ENCODE measurements at places on chromosomes 12 and 14. TPM values are rescaled to one million over a fixed set of nuclear protein-coding genes. Genes with fewer than 3 reads are reported as not detected.

The IL31 gene
- polyA plus RNA-seq = not detected

The HCAR2 gene
- 31.4 TPM for polyA plus RNA-seq

The SOX5 gene
- 1.0 TPM for polyA plus RNA-seq

The KRT7 gene
- polyA plus RNA-seq = 1,201 TPM

The SLC6A12 gene
- polyA plus RNA-seq = 2.1 TPM

The NACA gene
- 1,081 TPM for polyA plus RNA-seq

The GYS2 gene
- polyA plus RNA-seq = 0.10 TPM

The SLC39A5 gene
- 0.13 TPM for polyA plus RNA-seq

The ACOT6 gene
- not detected for polyA plus RNA-seq

The IL22 gene
- polyA plus RNA-seq = not detected

The PTPN21 gene
- polyA plus RNA-seq = 8.7 TPM

The KRT86 gene
- polyA plus RNA-seq = 0.11 TPM

The ZC3H10 gene
- polyA plus RNA-seq = 3.1 TPM

The EVL gene
- polyA plus RNA-seq = 99.9 TPM

The RASSF3 gene
- 26.7 TPM for polyA plus RNA-seq

The ALDH2 gene
- 158 TPM for polyA plus RNA-seq

The CARMIL3 gene
- 0.85 TPM for polyA plus RNA-seq

The KRT71 gene
- polyA plus RNA-seq = not detected

The TMBIM6 gene
- polyA plus RNA-seq = 231 TPM

The AQP6 gene
- polyA plus RNA-seq = 0.03 TPM

The HOTAIR gene
- not detected for polyA plus RNA-seq

The KRT77 gene
- polyA plus RNA-seq = not detected

The EPYC gene
- not detected for polyA plus RNA-seq

The FGD4 gene
- 13.2 TPM for polyA plus RNA-seq

The CPSF2 gene
- 6.1 TPM for polyA plus RNA-seq

The NGB gene
- not detected for polyA plus RNA-seq

The B4GALNT3 gene
- polyA plus RNA-seq = 8.8 TPM

The MAX gene
- 45.1 TPM for polyA plus RNA-seq

The LRTM2 gene
- polyA plus RNA-seq = 0.01 TPM

The SPRING1 gene
- polyA plus RNA-seq = 41.8 TPM

The GPR68 gene
- 7.6 TPM for polyA plus RNA-seq

The KCNA5 gene
- 0.46 TPM for polyA plus RNA-seq

The LRRK2 gene
- 124 TPM for polyA plus RNA-seq

The LAG3 gene
- 1.2 TPM for polyA plus RNA-seq

The CELA1 gene
- polyA plus RNA-seq = 0.05 TPM

The NELL2 gene
- 4.0 TPM for polyA plus RNA-seq

The EPS8 gene
- 33.4 TPM for polyA plus RNA-seq

The RFX4 gene
- not detected for polyA plus RNA-seq

The ZDHHC22 gene
- 0.02 TPM for polyA plus RNA-seq

The WNK1 gene
- polyA plus RNA-seq = 55.4 TPM

The TAS2R9 gene
- polyA plus RNA-seq = not detected

The PAX9 gene
- 1.8 TPM for polyA plus RNA-seq

The SDR9C7 gene
- polyA plus RNA-seq = not detected

The FOXN4 gene
- polyA plus RNA-seq = 0.06 TPM

The HVCN1 gene
- polyA plus RNA-seq = 9.1 TPM

The DNAJC22 gene
- polyA plus RNA-seq = 0.24 TPM

The SMOC1 gene
- 0.57 TPM for polyA plus RNA-seq

The KCNMB4 gene
- 1.6 TPM for polyA plus RNA-seq

The INSM2 gene
- 0.02 TPM for polyA plus RNA-seq
